ENCODE measurements at places on chromosomes 16 and 17.

GRCh38 chr16:60170196-60170595, 1436.1 kb upstream of the GOT2 start:
- DNase-seq, result no peak

GRCh38 chr17:8091033-8091687, 3.6 kb upstream of the ALOX12B start:
- DNase-seq, result no peak

- DNase-seq, result peak; percentile 76
Observed at GRCh38 chr17:42775534-42776098, 2.4 kb downstream of the VPS25 start.

DNA sequence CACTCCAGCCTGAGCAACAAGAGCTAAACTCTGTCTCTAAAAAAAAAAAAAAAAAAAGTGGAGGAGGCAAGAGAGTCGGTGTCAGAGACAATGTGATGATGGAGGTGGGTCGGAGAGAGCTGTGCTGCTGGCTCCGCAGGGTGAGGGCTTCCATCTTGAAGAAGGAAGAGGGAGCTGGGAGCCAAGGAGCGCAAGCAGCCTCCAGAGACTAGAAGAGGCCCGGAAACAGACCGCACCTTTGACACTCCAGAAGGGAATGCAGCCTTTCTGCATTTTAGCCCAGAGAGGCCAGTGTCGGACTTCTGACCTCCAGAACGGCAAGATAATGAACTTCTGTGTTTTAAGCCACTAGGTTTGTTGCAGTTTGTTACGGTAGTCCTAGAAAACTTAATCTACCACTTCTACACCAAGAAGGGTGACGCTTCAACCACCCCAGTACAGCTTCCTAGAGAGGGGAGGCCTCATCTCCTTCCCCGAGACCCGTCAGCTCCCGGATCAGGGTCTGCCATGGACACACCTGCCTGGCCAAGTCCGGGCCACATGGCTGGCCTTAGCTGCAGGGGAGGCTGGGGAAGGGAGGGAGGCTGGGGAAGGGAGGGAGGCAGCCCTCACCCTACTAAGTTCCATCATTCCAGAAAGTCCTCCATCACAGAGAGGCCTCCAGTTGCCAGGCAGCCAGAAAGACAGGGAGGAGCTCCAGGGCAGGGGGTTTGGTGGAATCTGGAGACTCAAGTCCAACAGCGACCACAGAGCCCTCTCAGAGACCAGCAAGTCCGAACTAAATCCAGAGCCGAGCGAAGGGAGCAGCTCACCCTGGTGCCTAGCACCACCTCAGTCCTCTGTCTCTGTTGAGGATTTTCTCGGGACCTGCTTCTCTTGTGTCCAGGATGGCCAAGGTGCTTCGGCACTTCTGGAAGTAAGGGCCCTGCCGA, 13.2 kb upstream of the RBFOX3 start:
- DNase-seq, result no peak

DNA sequence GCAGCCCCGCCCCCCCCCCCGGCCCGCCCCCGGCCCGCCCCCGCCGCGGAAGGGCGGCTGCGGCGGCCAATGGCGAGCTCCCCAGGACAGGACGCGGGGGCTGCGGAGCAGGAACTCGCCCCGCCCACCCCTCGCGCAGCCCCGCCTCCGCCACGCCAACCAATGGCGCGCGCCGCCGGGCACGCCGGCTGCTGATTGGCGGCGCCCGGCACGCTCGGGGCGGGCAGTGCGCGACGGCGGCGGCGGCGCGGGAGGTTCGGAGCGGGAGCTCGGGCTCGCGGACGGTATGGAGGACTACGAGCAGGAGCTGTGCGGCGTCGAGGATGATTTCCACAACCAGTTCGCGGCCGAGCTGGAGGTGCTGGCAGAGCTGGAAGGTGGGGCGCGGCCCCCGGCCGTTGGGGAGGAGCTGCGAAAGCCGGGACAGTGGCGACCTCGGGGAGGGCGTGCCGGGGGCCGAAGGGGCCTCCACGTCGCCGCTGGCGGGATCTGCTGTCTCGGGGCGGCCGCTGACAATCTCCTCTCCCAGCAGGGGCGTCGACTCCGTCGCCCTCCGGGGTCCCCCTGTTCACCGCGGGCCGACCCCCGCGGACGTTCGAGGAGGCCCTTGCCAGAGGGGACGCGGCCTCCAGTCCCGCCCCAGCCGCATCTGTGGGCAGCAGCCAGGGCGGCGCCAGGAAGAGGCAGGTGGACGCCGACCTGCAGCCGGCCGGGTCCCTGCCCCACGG, at the start of gene CHTF18:
CHTF18 (plus strand) TSS at position 222 of the 728 bp plus-strand sequence; CDS start at position 287, 65 bp downstream.
- peak; percentile 90 for DNase-seq

GRCh38 chr16:87486282-87486681, 6.5 kb downstream of the ZCCHC14 start:
- no peak for DNase-seq

All from EL (cell line).